ENCODE measurements at places on chromosomes 2 and 18. TPM values are rescaled to one million over a fixed set of nuclear protein-coding genes. Genes with fewer than 3 reads are reported as not detected.

DNA sequence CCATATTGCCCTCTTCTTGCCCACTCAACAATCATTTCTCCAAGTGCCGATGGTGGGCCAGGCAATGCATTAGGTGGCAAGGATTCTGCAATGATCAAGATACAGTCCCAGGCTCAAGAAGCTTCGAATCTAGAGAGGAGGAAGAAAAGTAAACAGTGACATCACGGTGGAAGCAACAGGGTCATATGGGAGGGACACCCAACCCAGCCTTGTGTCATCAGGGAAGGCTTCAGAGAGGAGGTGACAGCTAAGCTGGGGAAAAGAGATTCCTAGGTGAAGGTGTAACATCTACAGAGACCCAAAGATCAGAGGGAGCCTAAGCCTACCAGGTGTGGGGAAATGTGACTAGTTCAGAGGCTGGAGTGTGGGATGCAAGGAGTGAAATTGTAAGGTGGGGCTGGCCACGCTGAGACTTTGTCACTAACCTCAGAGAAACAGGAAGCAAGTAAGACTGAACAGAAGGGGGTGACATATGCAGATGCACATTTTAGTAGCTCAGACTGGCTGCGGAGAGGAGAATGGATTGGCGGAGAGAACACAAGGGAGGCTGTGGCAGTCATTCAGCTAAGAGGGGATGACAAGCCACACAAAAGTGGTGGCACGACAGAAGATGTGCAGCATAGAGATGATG lies 104.9 kb downstream of the ANKRD44 start:
- DNase-seq, result no peak

GRCh38 chr2:170461889-170462288 lies 253.2 kb upstream of the SP5 start:
- no peak for DNase-seq

Gene SMYD1
- total RNA-seq, result not detected

Gene NCKAP5
- not detected for total RNA-seq

Gene LRRC30
- not detected for total RNA-seq

Gene M1AP
- not detected for total RNA-seq

GRCh38 chr2:2568411-2568810 lies 237.3 kb upstream of the MYT1L start:
- no peak for DNase-seq

- no peak for DNase-seq
These were observed 296.5 kb upstream of the GYPC start for GRCh38 chr2:126359494-126359893.
